ENCODE measurements at places on chromosomes 4 and X.

DNA sequence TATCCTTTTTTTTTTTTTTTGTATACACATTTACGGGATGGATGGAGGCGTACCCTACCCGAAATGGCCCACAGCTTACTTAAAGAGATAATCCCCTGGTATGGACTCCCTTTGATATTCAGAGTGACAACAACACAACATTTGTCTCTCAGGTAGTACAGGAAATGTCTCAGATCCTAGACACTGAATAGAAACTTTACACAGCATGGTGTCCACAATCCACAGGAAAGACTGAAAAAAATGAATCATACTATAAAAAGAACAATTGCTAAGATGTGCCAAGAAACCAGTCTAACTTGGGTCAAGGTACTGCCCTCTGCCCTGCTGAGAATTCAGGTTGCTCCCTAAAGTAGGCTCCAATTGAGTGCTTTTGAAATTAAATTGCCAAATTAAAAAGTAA lies 100.8 kb upstream of the LANCL3 start:
- no peak for DNase-seq

GRCh38 chr4:36835246-36835645 lies 409.3 kb upstream of the NWD2 start:
- DNase-seq: no peak

GRCh38 chr4:6330384-6330767 lies 60.7 kb downstream of the WFS1 start:
- DNase-seq: no peak

- no peak for DNase-seq
These were observed 25.6 kb upstream of the GPR78 start for GRCh38 chr4:8554555-8555100.

DNA sequence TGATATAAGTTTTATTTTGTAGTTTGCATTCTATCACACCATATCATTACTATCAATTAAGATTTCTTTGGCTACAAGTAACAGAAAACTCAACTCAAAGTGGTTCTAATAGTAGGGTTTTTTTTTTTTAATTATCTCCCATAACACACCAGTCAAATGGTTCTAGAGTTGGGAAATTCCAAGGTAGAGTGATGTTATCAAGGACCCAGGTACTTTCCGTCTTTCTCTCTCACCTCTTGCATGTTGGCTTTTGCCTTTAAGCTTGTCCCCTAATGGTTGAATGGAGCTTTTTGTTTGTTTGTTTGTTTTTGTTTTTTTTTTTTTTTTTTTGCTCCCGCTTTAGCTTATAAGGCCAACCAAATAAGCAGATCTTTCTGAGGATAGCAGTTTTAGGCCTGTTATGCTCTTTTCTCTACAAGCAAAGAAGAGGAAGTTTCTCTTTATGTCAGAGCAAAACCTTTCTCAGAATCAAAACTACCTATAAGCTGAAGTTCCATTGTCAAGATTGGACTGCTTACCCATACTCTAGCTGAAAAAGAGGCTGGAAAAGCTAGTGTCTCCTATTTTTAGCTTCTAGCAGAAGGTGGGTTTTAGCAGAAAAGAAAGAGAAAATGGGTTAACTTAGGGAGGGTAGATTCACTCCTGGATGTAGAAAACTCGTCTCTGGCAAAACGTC lies 177.5 kb downstream of the EDA start:
- no peak for DNase-seq

DNA sequence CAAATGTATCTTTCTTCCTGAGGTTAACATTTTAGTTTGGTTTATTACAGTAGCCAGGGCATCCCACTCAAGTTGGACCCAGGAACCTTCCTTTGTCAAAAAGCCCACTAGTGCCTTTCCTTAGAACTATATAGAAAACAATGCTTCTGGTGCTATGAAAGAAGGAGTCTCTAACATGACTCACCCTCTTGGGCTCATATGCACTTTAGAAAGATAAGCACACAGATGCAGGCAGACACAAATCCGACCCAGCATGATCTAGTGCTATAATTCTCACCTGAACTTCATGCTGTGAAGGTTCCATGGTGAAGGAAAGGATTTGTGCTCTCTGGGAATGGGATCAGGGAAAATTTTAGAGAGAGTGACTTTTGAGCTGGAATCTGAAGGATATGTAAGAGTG lies 289.4 kb downstream of the ANKRD50 start:
- no peak for DNase-seq

DNA sequence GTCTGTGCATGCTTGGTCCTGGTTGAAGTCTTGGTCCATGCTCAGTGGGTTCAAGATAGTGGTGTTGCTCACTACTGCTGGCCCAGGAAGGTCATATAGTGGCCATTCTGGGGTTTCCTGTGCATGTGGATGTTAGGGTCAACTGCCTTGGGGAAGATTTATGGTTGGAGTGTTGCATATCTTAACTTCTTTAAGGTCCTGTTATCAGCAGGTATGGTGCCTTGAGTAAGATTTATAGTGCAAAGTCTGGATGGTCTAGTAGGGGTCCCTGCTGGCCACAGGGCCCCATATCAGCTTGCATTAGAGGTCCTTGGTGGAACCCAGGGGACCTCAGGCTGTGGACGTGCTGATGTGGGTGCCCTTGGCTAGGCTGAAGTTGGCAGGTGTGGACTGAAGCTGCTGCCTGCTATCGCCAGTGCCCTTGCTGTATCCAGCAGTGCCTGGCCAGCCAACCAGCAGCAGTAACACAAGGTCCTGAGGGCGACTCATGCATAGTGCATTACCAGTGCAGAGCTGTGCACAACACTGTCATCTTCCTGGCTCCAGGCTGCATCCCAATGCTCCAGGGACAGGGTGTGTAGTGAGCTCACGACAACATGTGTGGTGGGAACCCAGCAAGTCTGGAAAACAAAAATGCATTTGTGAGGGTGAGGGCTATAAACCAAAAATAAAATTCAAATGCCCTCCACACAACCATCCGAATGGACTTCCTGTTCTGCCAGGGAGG lies 61.0 kb downstream of the BEX3 start:
- DNase-seq: no peak

GRCh38 chrX:4656419-4656818 lies 943.0 kb upstream of the PRKX start:
- DNase-seq: no peak

DNA sequence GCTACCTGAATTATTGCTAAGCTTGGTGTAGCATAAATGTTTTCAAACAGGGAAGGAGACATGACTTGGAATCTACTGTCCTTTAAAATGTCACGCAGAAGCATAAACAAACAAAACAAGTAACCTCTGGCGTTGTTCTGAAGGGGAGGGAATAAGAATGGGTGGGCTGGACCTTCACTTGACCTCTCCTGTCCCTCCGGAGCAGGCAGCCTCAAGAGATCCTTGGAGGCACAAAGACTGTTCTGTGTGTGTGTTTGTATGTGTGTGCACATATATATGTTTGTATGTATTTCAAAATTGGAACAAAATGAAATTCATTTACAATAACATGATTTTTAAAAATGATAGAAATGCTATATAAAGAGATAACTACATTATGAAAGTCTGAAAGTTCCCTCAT lies 91.3 kb upstream of the DCLK2 start:
- no peak for DNase-seq

- DNase-seq: no peak
These were observed 192.4 kb downstream of the CCNG2 start for GRCh38 chr4:77349364-77349763.

- no peak for DNase-seq
These were observed 327.4 kb downstream of the PPP3CA start for GRCh38 chr4:101019941-101020401.

- DNase-seq: no peak
These were observed 554.4 kb downstream of the RAB28 start for GRCh38 chr4:12929784-12930183.

DNA sequence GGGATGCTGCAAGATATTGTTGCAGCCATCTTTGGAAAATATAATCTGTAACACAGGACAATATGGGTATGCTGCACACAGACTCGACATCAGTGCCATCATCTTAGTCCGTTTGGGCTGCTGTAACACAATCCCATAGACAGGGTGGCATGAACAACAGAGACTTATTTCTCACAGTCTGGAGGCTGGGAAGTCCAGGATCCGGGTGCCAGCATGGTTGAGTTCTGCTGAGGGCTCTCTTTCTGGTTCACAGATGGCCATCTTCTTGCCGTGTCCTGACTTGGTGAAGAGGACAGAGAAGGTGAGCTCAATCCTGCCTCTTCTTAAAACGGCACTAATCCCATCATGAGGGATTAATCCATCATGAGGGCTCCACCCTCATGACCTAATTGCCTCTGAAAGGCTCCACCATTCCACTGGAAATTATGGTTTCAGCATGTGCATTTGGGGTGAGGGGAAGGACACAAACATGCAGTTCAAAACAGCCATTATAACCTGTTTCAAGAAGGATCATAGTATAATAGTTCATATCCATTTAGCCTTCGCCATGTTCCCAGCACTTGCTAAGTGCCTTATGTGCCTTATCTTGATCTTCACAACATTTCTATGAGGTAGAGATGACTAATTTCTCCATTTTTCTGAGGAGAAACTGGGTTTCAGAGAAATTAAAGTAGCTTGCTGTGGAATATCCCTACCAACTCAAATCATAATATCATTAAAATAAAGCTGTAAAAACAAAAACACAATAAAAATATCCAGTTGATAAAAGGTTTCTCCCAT lies 27.9 kb upstream of the SPP1 start:
- DNase-seq: no peak

GRCh38 chrX:11888421-11888820 lies 130.4 kb downstream of the MSL3 start:
- no peak for DNase-seq

DNA sequence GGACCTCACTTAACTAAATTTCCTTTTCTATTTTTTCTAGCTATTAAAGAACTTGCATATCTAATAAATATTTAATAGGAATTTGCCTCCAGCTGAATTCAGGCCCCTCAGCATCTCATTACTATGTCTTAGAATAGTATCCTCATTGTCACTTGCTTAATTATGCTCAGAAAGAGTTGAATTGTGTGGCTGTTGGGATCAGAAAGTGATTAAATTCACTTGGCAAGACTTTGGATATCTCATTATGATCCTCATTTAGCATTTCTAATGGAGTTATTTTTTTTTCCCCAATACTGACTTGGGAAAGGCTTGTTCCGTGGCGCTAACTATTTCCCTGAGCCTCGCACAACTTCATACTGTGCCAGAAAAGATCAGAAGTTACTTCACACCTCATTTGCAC lies 158.8 kb downstream of the IDS start:
- DNase-seq: no peak

DNA sequence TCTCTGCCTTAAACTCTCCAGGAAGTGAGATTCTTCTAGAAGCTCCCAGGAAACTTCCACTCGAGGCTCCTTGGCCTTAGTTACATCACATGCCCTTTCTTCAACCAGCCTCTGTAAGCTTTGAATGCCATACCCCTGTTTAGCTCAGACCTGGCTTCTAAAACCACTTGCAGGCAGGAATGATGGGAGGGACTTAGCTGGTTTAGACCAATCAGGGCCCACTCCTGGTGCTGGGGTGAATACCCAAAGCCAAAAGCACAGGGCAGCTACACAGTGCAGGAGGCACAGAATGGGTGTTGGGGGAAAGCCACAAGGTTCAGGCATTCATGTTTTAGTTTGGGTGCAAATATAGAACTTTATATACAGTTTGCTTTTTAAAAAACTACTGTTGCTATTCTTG lies 296.2 kb downstream of the FRMPD4 start:
- no peak for DNase-seq

GRCh38 chr4:102624505-102624904 lies 123.3 kb downstream of the NFKB1 start:
- no peak for DNase-seq

DNA sequence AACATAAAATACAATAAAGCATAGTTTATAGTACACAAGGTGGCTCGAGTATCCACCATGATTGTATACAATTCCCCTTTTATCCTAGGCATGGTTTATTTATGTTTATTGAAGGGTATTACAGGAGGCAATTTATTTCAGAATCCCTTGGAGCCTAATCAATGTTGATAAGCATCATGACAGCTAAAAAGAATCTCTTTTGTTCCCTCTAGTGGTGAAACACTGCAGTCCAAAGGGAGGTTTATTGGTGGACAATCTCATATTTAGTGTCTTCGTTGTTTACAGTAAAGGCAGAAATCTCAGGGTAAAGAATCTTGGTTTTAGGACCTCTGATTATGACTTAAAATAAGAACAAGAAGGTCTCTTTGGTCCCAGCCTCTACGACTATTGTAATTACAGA lies 1712.5 kb downstream of the C4orf33 start:
- DNase-seq: no peak

DNA sequence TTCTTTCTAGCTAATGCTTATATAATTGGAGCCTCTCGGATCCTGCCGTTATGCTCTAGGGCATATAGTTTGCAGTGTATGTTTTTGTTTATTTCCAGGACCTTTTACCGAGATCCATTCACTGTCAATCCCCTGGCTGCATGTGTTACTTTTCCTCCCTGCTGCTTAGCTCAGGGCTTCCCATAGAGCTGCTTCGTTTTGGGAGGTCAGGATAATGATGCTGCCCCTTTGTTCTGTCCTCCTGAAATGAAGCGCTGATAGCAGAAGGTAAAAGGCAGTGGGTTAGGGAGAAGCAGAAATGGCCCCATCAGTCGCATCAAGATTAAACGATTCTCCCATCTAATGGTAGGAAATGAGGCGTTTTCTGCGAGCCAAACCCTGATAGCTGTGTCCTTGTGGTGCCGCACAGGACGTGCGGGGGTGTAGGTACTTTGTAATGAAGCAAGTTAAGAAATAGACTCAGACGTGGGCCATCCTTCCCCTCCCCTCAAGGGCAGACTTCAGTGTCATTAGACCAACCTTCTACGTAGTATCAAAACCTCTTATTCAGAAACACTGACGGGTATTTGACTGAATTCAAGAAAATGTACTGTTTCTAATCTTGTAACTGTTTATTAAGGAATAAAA lies 37.3 kb downstream of the AFF2 start:
- no peak for DNase-seq

GRCh38 chrX:136032370-136032769 lies 47.1 kb downstream of the SLC9A6 start:
- DNase-seq: no peak

DNA sequence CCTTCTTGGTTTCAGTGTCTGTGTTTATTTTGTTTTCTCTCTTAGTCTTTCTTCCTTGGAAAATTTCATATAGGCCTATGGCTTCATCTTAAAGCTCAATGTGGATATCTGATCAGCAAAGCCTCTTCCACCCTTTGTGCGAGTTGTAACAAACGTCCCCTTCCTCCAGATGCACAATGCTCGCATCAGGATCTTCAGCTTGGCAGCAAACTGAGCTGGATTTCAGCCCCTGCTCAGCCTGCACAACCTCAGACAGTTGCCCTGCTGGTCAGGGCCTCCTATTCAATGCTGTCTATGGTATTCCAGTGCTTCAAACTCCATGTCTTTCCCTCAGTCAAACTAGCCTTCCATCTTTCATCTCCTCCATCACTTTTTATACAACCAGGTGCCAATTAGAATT lies 309.4 kb downstream of the ARHGAP24 start:
- no peak for DNase-seq

- DNase-seq: no peak
These were observed 69.4 kb upstream of the AFAP1 start for GRCh38 chr4:8009097-8009496.

GRCh38 chr4:159608436-159608835 lies 505.6 kb downstream of the RAPGEF2 start:
- DNase-seq: no peak

- no peak for DNase-seq
These were observed 72.5 kb downstream of the CNGA2 start for GRCh38 chrX:151806967-151807540.
